Effector memory CD4-positive, alpha-beta T cell (primary cell): ENCODE measurements at places on chromosomes 6 and 20.

GRCh38 chr6:4692664-4693063 lies 83.5 kb upstream of the CDYL start:
- no peak for DNase-seq

DNA sequence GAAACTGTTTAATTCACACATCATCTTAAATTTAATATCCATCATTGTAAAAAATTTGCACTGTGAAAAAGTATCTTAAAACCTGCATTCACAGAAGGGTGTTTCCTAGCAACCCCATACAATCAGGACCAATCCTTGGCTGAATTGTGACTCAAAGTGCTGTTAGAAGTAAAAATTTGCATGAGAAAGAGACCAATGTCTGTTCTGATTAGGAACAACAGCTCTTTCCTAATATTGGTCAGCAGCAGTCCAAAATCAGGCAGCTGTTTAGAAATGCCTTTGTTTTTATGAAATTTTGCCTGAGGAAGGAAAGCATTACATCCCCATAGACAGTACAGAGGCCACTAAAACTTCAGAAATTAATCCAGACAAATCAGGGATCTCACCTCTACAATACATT lies 987.0 kb downstream of the HACE1 start:
- DNase-seq = no peak

- no peak for DNase-seq
Measured at GRCh38 chr6:152423216-152424103, 213.7 kb downstream of the SYNE1 start.

DNA sequence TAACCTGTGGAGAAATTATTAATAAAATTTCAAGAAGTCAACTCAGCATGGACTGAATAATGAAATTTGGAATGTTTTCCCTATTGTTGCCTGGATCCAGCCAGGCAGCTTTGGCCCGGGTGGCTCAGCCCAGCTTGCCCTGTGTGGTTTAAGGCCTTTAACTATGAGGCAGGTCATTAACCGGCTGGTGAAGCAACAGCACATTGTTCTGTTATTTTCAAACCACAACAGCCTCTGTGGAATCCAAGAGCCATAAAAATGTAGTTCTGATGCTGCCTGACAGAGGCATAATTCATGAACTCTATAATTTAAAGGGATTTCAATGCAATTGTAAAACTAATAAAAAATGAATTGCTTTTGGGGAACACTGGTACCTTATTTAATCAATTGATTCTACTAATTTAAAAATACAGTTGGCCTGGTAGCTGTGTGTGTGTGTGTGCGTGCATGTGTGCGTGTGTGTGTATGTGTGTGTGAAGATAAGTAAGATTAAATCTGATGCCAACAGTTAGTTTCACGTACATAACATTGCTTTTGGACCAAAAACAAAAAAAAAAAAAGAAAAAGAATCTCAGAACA lies 117.7 kb downstream of the RPS12 start:
- DNase-seq = no peak

DNA sequence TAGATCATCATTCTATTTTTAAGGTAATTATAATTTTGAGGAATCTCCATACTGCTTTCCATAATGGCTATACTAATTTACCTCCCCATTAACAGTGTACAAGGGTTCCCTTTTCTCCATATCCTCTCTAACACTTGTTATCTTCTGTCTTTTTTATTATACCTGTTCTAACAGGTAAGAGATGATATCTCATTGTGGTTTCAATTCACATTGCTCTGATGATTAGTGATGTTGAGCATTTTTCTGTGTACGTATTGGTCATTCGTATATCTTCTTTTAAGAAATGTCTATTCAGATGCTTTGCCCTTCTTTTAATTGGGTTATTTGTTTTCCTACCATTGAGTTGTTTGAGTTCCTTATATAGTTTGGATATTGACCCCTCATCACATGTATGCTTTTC lies 81.6 kb upstream of the SCAF8 start:
- DNase-seq = no peak

GRCh38 chr20:62769346-62770071 lies 26.8 kb upstream of the MRGBP start:
- no peak for DNase-seq

DNA sequence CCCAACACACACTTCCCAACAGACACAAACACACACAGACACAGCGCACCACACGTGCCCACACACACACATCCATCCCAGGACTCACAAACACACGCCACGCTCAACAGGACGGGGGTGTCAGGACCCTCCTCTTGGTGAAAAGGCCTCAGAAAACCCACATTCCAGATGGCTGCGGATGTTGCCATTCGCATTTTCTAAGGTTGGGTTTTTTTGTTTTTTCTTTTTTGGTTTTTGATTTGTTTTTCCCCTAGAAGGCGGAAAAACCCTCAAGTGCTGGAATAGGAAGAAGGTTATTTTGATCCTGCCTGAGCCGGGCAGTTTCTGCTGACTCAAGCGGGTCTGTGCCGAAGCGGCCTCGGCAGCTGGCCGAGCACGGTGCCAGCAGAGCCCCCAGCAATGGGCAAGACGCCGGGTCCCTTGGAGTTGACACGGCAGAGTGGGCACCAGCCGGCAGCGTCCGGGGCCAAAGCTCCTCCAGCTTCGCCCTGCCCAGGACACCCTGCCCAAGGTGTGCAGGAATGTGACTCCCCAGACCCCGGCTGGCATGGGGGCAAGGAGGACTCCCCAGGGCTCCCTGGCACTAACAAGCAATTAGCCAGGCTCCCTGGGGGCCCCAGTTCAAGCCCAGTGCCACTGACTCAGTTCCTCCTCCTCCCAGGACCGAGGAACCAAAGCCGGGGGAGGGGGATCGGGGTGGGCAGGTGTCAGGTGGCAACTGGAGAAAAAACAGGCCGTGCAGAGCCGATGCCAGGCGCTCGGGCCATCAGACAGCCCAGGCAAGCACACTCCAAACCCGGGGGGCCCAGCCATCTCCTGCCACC lies 40.9 kb upstream of the ZBP1 start:
- no peak for DNase-seq

- no peak for DNase-seq
Measured at GRCh38 chr6:72689107-72689954, 67.5 kb downstream of the KCNQ5 start.

- no peak for DNase-seq
Measured at GRCh38 chr6:53912661-53913060, 117.9 kb downstream of the LRRC1 start.
